ENCODE measurements at places on chromosomes 3 and 15.

- no peak for DNase-seq
These were observed 19.3 kb downstream of the C3orf85 start for GRCh38 chr3:109155828-109156227.

GRCh38 chr15:73927003-73927475, 777 bp downstream of the LOXL1 start:
- peak; percentile 39 for DNase-seq

GRCh38 chr15:73951601-73952000, 25.3 kb downstream of the LOXL1 start:
- no peak for DNase-seq

DNA sequence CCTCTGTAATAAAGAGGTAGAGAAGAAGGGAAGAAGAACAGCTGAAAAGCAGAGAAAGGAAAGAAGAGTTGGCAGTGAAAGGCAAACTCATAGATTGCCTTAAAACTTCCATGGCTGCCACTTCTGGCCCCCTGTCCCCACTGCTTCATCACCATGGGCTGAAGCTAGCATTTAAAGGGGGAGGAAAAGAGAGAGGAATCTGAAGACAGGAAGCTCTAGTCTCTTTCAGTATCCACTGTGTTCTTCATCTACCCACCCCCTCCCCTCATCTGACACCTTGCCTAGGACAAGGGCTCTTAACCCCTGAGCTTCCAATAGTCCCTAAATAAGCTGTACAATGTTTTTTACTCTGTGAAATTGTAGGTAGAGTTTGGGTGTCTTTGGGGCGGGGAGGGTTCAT, 60.6 kb downstream of the ALCAM start:
- no peak for DNase-seq

DNA sequence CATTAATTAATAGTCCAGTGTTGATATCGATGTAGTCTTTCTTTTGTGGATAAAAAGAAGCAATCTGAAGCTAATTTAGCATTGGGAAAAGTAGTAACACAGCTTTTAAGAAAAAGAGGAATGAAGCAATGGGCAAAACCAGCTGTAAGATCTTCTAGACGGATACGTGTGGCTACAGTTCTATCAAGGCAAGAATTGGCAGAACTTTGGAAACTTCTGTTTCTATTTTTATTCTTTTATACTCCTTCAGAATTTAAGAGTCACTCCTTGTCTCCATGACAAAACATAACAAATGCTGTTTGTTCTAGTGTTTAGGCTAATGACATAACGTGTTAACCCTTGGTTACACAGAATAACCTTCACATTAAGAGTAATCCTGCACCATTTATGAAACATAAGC, 289.2 kb downstream of the ROBO2 start:
- DNase-seq = no peak

GRCh38 chr3:59064728-59065127, 14.9 kb upstream of the CFAP20DC start:
- no peak for DNase-seq

Measured in common myeloid progenitor, CD34-positive (primary cell).